Activated CD4-positive, CD25-positive, alpha-beta regulatory T cell treated with anti-CD3 and anti-CD28 coated beads, Interleukin-2, amount 50 U/mL, for 72 hours (primary cell): ENCODE measurements at places on chromosomes 2 and 18.

- no peak for DNase-seq
These were observed 79.4 kb upstream of the ZNF532 start for GRCh38 chr18:58785171-58785805.

GRCh38 chr2:157296490-157296889 lies 29.1 kb downstream of the ERMN start:
- DNase-seq, result no peak

DNA sequence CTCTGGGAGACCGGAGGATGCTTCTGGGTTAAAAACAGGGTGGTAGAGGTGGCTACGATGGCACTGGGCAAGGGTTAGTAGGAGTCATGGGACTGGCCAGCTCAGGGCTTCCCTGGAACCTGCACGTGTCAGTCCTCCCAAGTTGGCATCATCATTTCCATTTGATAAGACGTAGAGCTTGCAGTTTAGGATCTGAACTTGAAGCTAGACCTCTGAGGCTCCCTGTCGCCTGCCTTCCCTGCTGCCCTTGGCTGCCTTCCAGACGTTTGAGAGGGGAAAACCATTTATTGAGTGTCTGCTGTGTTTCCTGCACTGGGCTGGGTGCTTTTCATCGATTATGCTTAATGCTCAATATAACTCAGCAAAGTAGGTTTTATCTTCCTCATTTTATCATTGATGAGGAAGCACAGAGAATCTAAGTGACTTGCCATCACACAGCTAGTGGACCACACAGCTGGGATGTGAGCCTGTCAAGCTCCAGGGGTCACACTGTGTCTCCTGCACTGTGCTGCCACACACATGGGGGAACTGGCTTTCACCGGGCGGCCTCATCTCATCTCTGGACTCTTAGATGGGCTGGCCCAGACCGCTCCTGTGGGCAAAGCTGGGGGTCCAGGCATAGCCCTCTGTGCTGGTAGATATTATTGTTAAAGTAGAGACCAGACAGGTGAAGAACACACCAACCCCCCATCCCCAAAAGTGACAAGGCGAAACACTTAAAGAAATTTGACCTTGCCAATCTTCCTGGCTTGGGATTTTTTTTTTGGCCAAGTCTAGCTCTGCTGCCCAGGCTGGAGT lies 7.8 kb downstream of the NT5DC4 start:
- no peak for DNase-seq

DNA sequence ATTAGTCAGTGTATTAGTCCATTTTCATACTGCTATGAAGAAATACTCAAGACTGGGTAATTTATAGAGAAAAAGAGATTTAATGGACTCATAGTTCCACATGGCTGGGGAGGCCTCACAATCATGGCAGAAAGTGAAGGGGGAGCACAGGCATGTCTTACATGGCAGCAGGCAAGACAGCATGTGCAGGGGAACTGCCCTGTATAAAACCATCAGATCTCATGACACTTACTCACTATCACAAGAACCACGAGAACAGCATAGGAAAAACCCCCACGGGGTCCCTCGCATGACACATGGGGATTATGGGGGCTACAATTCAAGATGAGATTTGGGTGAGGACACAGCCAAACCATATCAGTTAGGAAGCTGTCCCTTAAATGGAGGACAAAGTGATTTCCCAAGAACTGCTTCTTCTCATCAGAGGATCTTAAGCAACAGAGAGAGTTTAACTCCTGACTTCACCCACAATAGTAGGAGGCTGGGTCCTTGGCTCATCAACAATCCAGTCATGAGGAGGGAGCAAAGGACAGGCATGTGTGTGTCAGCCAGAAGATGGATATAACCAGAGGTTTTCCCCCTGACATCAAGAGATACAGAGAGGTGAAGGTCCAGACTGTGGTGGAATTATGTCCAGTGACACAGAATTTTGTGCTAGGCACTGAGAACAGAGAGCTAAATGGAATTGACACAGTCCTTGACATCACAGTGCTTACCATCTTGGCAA lies 203.8 kb upstream of the SH3BP4 start:
- no peak for DNase-seq

DNA sequence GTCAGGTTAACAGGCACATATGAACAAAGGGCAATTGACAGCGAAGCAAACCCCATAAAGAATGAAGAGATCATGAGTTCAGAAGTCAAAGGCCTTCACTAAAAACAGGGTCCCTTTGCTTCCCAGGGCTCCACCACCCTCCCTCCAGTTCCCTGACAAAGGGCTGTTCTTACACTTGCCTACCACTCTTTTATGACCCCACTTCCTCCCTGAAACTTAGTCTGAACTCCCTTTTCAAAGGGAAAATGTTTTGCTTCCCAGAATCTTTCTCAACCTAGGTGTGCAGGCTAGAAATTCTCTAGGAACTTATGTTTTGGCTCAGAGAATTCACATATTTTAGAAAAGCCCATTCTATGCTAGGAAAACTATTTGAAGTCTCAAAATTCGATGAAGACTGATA lies 86.0 kb upstream of the ITGA4 start:
- no peak for DNase-seq

GRCh38 chr2:120177001-120177621 lies 46.1 kb downstream of the TMEM185B start:
- peak; percentile 67 for DNase-seq

DNA sequence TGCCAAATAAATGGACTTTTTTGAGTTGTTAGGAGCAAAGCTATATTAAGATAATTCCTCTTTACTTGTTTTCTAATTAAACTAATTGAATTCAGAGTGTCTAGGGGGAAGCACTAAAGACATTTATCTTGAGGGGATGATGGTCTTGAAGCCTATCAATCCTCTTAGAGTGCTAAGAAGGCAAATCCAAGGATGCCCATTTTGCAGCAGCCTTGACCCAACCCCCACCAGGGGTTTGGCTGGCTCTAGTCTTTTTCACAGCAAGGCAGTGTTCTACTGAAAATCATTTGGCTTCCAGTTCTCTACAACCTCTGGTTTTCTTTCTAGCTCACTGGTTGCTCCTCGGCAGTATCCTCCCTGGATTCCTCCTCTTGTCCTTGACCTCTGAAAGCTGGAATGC lies 6.5 kb upstream of the RAX start:
- no peak for DNase-seq

- DNase-seq, result no peak
These were observed 258.3 kb downstream of the PHLPP1 start for GRCh38 chr18:62973689-62974088.

GRCh38 chr2:137380610-137381009 lies 583.7 kb upstream of the HNMT start:
- DNase-seq, result no peak

GRCh38 chr2:19529677-19530076 lies 171.3 kb upstream of the OSR1 start:
- DNase-seq, result no peak

GRCh38 chr2:219028996-219029828 lies 12.1 kb downstream of the CFAP65 start:
- DNase-seq, result no peak

DNA sequence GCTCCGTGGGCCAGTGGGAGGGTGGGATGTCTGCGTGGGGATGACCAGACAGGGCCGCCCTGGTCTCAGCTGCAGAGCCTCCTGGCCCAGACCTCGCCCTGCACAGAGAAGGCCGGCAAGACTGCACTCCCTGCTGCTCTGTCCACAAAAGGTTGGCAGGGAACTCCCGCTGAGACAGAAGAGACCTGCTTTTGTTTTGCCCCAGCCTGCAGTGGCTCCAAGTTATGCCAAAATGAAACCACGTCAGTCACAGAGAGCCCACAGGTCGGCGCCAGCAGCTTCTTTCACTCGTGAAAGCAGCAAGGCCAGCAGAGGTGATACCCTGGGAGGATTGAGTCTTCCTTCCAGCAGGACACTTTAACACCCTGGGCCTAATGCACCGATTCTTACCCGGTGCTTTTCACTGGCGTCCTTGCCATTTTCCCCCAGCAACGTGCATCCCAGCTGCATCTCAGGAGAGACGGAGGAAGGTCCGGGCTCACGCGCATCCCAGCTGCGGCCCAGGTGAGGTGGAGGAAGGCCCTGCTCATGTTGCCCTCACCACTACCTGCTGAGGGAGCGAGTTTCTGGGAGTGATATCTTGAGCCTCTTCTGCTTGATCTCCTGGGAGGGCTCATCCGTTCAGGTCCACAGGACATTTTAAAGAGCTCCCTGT lies 22.1 kb upstream of the CTDP1 start:
- no peak for DNase-seq

- DNase-seq, result peak; percentile 61
These were observed 603 bp downstream of the ATAD2B start for GRCh38 chr2:23926290-23926749.

DNA sequence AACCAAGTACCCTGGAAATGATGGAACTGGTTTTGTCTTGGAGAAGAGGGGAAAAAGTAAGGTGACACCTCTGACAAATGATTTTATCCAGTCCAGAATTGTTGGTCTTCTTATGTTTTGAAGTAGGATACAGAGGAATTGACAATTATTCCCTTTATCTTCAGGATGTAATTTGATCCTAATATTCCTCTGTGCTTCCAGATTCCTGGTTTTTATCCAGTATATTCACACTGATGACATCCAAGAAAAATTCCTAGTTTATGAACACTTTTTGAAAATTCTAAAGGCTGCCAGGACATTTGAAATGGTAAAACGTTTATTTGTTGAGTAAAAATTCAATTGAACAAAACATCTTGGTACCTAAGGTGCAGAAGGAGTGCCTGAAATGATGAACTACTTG lies 22.2 kb upstream of the ETAA1 start:
- DNase-seq, result no peak

DNA sequence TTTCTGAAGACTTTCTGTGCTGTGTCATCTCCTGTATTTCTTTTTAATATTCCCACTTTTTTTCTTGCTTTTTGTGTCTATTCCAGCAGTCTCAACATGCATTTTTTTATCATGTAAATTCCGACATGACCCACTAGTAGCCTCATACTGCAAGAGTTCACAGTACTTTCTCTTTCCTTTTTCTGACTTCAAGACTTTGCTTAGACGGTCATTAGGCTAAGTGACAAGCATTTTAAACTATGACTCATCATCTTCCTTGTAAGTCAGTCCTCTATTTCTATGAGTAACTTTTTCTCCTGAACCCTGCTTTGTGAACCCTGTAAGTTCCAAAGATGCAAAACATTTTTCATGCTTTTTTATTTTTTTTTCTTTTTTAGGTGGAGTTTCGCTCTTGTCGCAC lies 381.2 kb downstream of the TXNL1 start:
- no peak for DNase-seq

DNA sequence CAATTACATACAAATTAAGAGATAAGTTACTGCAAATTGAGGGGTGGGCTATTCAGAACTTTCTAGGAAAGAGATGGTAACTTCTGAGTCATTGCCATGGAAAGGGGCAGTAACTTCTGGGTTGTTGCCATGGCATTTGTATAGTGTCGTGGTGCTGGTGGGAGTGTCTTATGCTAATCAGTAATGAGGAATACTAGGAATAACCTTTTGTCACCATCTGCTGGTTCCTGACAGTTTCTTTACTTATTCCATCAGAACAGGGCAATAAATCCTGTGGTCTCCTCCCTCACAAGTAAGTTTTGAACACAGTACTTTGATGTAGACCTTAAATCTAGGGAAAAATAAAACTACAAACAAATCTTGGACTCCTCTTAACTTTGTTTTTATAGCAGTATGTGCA lies 435.4 kb downstream of the BCL11A start:
- no peak for DNase-seq

- no peak for DNase-seq
These were observed 143.7 kb downstream of the IRS1 start for GRCh38 chr2:226655871-226656270.

- no peak for DNase-seq
These were observed 1.7 kb downstream of the PNKD start for GRCh38 chr2:218271865-218272530.

DNA sequence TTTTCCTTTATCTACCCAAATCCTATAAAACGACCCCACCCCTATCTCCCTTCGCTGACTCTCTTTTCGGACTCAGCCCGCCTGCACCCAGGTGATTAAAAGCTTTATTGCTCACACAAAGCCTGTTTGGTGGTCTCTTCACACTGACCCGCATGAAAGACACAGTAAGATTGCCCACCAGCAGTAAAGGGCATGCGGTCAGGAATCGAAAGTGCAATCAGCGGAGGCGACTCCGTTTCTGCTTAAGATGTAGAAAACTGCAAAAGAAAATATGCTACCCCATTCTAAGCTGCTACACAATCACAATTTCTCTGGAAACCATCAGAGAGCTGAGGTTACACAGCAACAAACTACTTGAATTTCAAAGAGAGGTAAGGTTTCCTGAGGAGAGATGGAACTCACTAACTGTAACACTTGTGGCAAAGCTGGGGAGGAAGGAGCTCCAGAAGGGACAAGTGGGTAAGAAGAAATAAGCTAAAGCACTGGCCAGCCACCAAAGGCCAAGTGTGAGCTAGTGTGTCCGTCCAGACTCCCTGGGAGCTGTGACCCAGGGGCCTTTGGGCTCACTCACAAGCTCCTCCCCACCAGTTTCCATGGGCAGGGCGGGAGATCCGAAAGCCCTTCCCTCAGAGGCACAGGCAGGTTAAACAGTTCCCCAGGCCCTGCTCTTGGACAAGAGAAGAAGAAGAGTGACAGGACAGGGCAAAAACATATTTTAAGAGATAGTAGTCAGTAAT lies 72.8 kb upstream of the TGFA start:
- no peak for DNase-seq

DNA sequence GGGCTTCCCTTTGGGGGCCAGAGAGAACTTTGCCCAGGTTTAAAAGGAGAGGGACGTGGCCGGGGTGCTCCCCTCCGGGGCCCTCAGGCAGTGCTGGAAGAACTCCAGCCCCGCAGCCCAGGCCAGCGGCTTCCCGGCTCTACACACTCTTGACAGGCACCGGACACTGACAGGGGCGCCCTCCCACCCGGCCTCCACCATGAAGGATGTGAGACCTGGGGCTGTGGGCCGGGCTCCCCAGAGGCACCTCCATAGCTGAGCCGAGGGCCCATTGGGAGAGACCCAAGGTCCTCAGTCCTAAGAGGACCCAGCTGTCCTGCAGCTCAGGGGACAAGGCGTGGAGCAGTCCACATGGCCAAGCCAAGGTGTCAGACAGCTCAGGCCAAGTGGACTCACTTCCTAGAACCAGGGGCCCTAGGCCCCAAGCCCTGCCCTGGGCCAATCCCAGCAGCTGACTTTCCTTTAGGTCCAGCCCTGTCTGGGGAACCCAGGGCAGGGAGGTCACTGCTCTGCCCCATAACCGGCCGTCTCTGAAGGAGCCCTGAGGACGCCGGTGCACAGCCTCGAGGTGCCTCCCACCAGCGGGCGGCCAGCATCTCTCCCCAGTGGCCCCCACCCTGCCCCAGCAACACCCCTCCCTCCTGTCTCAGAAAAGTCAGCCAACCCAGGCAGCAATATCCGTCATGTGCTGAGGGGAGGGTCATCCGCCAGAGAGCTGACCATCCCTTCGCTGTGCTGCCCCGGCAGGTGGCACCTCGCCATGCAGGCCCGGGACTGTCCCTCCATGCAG lies 51.8 kb downstream of the BIN1 start:
- DNase-seq, result no peak

GRCh38 chr18:12456441-12456840 lies 48.7 kb downstream of the PRELID3A start:
- DNase-seq, result no peak

GRCh38 chr2:121944072-121944831 lies 188.8 kb downstream of the TSN start:
- DNase-seq, result no peak

- no peak for DNase-seq
These were observed 53.3 kb downstream of the ZNF236 start for GRCh38 chr18:76875390-76876325.

GRCh38 chr2:148817210-148817708 lies 57.8 kb upstream of the KIF5C start:
- no peak for DNase-seq

- DNase-seq, result no peak
These were observed 72.8 kb downstream of the PLEKHA3 start for GRCh38 chr2:178553047-178553446.
